CD4-positive, CD25-positive, alpha-beta regulatory T cell (primary cell): ENCODE measurements at places on chromosomes 4 and X. TPM values are rescaled to one million over a fixed set of nuclear protein-coding genes. Genes with fewer than 3 reads are reported as not detected.

- H3K27ac ChIP-seq = no peak overlapping the region
- no peaks in the 10 kb centered on the region for H3K36me3 ChIP-seq
Observed at GRCh38 chrX:8377041-8377440, 87.6 kb upstream of the VCX3B start.

DNA sequence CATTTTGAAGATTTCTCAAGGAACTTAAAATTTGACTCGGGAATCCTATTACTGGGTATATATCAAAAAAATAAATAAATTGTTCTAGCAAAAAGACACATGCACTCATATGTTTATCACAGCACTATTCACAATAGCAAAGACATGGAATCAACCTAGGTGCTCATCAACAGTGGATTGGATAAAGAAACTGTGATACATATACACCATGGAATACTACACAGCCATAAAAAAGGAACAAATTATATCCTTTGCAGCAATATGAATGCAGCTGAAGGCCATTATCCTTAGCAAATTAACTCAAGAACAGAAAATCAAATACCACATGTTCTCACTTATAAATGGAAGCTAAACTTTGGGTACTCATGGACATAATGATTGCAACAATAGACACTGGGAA is 97.4 kb downstream of the CENPC start:
- H3K27me3 ChIP-seq = no peaks in the 10 kb centered on the region
- DNase-seq = no peak
- no peak overlapping the region for H3K27ac ChIP-seq
- H3K4me1 ChIP-seq = no peaks in the 10 kb centered on the region
- no peaks in the 10 kb centered on the region for H3K36me3 ChIP-seq

Gene FAM47B
- total RNA-seq = not detected

Gene RHOXF2
- not detected for total RNA-seq

Gene SHROOM2
- total RNA-seq = 0.35 TPM
